ENCODE measurements at places on chromosomes 6 and 20.

GRCh38 chr20:41006936-41007474 is 21.6 kb upstream of the TOP1 start:
- DNase-seq: no peak

- no peak for DNase-seq
These were observed 121.7 kb downstream of the NKAIN2 start for GRCh38 chr6:123925350-123925749.

DNA sequence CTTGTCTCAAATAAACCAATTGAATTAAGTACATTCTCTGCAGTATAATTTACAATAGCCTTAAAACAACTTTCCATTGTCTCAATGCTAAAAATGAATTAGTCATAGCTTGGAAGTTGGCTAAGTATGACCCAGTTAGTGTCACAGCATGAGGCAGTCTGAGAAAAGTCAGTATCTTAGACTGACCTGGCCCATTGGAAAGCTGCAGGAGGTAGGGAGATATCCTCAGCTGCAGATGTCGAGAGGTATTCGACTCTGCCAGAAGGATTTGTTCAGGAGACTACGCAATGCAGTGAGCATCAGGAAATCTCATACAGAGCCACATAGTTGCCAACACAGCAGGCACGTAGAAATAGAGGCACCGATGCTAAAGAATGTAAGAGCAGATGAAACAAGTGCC is 350.9 kb upstream of the NRSN1 start:
- no peak for DNase-seq

- no peak for DNase-seq
These were observed 3.1 kb downstream of the HS3ST5 start for GRCh38 chr6:114339706-114340105.

DNA sequence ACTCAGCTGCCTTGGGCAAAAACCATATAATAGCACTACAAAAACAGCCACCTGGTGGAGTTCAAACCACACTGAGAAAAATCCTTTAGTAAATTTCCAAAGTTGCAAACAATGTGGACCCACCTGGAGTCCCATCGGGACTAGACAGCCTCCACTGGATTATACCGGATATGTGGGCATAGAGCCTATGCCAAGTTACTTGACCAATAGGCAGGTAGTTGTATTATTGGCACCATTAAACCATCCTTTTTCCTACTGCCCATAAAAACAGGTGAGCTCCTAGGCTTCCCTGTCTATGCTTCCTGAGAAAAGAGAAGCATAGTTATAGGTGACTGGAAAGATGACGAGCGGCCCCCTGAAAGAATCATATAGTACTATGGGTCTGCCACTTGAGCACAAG is 51.7 kb upstream of the ADGRF4 start:
- no peak for DNase-seq

GRCh38 chr20:3115190-3116107 is 30.9 kb upstream of the AVP start:
- peak; percentile 67 for DNase-seq

DNA sequence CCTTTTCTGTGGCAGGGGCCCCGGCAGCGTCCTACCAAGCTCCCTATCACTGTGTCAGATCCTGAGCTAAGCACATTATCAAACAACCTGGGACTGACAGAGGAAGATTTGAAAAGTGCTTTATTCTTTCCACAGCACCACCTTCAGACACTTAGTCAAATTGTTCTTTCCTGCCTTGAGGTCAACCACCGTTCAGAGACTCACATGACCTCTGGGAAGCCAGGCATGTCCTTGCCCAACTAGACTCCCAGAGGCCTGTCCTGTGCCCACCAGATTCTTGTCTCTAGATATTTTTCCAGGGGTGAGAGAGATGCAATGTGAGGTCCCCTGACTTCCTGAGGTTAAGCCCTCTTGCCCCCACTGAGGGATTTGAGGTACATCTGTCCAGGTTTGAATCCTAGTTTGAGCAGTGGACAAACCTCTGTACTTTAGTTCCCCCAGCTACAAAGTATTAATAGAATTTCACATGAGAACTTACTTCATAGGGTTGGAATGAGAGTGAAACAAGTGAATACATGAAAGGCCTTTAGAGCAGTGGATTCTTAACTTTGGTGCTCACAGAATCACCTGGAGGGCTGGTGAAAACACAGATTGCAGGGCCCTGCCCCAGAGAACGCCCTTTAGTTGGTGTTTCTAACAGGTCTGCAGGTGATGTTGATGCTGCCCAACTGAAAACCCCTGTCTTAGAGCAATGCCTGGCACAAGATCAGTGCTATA is 179.8 kb downstream of the CLIC5 start:
- no peak for DNase-seq

- DNase-seq: no peak
These were observed 15.8 kb downstream of the MYB start for GRCh38 chr6:135196739-135197510.

GRCh38 chr6:50890579-50890978 is 71.9 kb downstream of the TFAP2B start:
- no peak for DNase-seq

- DNase-seq: no peak
These were observed 21.1 kb downstream of the GHRH start for GRCh38 chr20:37240337-37241067.

GRCh38 chr6:135149376-135149775 is 31.7 kb upstream of the MYB start:
- no peak for DNase-seq

All from adrenal gland (tissue), 19 donors.